ENCODE measurements at places on chromosomes 6 and 20.

DNA sequence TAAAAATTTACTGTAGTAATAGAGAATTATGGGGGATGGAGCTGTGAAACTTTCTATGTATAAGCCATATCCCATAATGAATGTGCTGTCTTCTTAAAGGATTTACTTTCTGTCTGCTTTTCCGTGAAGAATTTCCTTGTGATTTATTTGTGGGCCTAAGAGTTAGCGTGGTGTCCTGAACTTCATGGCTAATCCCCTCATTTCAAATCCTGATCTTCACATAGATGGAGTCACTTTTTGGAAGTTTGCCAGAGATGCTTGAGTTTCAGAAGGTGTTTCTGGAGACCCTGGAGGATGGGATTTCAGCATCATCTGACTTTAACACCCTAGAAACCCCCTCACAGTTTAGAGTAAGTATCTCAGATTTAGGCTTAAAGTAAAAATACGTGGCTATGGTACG, 19.4 kb upstream of the CLDN20 start:
- DNase-seq = no peak

- no peak for DNase-seq
Measured at GRCh38 chr20:48265791-48266190, 480.5 kb upstream of the SULF2 start.

- no peak for DNase-seq
Measured at GRCh38 chr6:87210979-87211378, 55.6 kb downstream of the ZNF292 start.

- DNase-seq = no peak
Measured at GRCh38 chr6:122722746-122723145, 56.8 kb upstream of the FABP7 start.

GRCh38 chr6:105164418-105164817, 15.4 kb downstream of the POPDC3 start:
- no peak for DNase-seq

- DNase-seq = no peak
Measured at GRCh38 chr6:42374018-42374669, 77.6 kb downstream of the TRERF1 start.

GRCh38 chr20:23142162-23143050, 56.3 kb upstream of the CD93 start:
- peak; percentile 43 for DNase-seq

DNA sequence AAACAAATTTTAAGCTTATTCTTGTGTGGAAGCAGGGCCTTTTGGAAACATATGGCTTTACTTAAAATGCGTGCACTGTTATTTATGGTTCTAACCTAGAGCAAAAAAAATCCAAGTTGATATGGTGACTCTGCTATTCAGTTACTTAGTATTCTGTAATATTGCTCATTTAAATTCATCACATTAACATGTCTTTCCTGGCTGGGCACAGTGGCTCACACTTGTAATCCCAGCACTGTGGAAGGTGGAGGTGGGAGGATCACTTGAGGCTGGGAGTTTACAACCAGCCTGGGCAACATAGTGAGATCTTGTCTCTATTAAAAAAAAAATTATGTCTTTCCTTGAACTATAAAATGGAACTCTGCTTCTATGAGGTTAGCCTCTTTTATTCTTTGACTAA, 57.8 kb upstream of the SDHAF4 start:
- no peak for DNase-seq

DNA sequence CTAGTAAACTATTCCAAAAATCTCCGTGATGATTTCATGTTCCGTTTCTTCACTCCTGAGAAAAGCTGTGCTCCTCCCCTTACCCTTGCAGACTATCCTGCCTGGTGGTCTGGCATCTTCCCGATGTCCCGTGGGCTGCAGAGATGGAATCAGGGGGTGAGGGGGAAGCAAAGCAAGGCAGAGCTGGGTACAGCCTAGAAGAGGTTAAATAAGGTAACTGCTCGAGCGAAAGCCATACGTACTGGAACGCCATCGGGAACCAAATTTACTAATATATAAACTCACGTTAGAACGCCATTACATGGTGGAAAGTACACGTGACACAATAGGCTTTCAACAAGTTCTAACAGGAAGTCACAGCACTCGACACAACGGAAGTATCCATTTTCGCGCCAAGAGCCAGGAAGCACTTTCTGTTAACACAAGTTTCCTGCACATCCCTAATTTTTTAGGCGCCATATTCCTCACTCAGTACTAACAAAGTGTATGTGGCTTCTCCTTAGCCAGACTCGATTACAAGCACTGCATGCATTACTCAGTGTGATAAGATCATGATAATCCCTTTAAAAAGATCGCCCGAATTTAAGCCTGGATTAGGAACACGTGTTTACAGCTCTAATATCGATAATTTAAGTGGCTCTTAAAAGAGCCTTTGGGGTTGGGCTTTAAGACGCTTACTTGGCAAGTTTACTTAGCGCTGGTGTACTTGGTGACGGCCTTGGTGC, 101.6 kb upstream of the PRSS16 start:
- DNase-seq = no peak

- DNase-seq = no peak
Measured at GRCh38 chr6:157669747-157670216, 153.3 kb upstream of the SNX9 start.

DNA sequence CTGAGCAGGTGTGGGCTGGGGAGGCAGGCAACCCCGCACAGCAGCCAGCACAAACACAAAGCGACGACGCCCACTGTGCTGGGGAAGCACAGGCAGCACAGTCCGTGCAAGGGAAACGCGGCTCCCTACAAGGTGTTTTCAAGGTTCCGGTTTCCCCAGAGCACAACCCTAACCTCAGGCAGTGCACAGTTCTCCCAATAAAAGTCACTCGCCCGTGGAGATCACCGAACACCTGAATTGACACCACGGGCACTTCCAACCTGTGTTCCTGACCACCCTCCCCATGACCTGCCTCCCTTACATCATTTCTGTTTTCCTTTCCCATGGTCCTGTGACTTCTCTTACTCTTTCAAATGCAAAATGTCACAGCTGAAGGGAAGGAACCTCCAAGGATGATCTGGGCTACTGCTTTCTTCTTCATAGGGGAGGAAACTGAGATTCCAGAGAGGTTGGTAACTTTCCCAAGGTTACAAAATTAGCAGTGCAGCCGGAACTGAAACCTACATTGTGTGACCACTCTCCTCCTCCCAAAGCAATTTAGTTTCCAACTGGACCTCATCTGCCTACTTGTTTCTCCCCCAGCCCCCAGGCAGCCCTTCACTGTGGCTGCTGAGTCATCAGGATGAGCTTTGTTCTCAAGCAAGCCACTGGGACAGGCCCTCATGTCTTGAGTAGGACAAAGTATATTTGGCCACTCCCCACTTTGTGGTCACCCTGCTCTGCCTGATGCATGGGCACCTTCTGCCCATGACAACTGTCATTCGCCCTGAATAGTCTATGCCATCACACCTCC, 125.3 kb downstream of the ATXN1 start:
- no peak for DNase-seq

DNA sequence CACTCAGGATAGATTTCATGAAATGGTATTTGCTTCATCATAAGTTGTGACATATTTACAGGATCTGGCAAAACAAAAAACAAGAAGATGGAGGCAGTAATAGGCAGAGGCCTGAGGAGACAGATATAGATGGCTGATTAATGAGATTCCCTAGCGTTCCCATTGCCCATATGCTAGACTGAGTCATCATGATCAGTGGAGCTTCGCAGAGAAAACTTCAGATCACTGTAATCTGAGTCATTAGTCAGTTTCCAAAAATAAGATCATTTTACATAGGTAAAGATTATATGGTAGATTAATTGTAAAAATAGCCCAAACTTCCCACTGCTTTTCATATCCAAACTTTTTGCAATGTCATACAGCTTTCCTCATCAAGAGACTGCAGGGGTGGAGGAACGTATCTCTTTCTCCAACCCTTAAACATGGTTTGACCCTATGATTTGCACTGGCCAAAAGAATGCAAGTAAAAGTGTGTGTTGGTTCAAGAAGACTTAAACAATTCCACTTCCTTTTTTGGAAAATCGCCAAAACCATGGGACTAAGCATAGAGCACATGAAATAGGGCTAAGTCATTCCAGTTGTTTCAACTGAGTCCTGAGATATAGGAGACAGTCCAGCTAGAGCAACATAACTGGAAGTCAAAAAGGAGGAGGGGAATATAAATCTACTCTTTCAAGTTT, 626.0 kb downstream of the RNF144B start:
- no peak for DNase-seq

- no peak for DNase-seq
Measured at GRCh38 chr6:117451671-117452070, 25.9 kb upstream of the ROS1 start.

- no peak for DNase-seq
Measured at GRCh38 chr20:14948416-14948815, 611.0 kb upstream of the FLRT3 start.

DNA sequence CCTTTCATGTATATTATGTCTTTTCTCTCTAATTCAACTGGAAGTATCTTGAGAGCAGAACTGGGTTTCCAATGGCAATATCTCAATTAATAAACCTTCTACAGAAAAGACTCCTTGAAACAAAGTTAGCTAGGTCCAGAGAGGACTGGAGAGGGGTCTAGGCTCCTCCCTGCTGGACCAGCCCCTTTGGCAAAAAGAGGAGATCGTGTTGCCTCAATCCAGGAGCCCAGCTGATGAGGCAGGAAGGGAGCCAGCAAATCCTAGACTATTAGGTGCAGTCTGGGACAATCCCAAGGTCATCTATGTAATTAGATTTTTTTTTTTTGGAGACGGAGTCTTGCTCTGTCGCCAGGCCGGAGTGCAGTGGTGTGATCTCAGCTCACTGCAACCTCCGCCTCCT, 21.9 kb downstream of the BCL2L1 start:
- no peak for DNase-seq
